Left lobe of liver (tissue), 2 donors: ENCODE measurements at places on chromosomes 7 and 10. TPM values are rescaled to one million over a fixed set of nuclear protein-coding genes. Genes with fewer than 3 reads are reported as not detected.

DNA sequence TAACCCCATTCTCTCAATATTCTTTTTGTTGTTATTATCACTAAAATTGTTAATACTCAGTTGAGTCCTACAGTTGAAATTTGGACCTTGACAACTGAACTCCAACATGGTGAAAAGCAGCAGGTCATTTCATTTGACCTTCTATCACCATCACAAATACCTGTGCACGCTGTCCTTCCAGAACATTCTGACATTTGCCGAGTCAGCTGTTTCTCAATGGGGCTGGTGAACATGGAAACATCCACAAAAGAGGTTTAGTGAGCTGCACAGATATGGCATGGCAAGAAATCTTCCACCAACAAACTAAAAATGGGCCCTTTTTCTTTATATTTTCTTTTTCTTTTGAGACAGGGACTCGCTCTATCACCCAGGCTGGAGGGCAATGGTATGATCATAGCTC is 169.7 kb downstream of the ZNF438 start:
- DNase-seq: no peak

DNA sequence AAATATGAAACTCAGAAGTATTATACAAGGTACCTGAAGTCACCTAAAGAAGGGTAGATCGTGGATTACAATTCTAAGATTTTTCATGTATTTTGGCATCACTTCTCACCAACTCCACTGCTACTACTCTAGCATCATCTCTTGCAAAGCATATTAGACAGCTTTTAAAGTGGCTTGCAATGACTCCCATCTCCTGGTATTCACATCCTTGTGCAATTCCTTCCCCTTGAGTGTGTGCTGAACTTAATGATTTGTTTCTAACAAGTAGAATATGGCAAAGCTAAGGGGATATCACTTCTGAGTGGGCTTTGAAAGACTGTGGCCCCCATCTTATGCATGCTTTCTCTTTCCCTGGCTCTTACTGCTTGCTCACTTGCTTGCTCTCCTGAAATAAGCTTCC is 280.2 kb downstream of the SNX13 start:
- no peak for DNase-seq

DNA sequence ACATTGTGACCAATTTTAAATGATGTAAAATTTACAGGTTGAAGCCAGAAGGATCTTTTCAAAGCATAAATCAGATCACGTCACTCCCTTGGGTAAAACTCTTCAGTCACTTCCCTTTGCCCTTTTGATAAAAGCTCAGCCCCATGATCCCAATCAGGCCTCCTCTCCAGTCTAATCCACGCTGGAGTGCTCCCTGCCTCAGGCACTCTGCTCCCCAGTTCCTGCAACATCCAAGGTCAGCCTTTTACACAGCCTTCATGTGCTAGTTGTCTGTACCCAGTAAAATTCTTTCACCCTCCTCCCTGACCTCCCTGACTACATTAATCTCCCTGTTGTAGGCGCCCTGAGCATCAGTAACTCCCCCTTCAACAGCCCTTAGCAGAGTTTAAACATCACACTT is 14.1 kb downstream of the ELMO1 start:
- DNase-seq: no peak

- DNase-seq: no peak
Measured at GRCh38 chr7:87552351-87552900, 48.3 kb downstream of the ABCB1 start.

GRCh38 chr10:104028146-104028545 is 57.5 kb downstream of the COL17A1 start:
- DNase-seq: no peak

DNA sequence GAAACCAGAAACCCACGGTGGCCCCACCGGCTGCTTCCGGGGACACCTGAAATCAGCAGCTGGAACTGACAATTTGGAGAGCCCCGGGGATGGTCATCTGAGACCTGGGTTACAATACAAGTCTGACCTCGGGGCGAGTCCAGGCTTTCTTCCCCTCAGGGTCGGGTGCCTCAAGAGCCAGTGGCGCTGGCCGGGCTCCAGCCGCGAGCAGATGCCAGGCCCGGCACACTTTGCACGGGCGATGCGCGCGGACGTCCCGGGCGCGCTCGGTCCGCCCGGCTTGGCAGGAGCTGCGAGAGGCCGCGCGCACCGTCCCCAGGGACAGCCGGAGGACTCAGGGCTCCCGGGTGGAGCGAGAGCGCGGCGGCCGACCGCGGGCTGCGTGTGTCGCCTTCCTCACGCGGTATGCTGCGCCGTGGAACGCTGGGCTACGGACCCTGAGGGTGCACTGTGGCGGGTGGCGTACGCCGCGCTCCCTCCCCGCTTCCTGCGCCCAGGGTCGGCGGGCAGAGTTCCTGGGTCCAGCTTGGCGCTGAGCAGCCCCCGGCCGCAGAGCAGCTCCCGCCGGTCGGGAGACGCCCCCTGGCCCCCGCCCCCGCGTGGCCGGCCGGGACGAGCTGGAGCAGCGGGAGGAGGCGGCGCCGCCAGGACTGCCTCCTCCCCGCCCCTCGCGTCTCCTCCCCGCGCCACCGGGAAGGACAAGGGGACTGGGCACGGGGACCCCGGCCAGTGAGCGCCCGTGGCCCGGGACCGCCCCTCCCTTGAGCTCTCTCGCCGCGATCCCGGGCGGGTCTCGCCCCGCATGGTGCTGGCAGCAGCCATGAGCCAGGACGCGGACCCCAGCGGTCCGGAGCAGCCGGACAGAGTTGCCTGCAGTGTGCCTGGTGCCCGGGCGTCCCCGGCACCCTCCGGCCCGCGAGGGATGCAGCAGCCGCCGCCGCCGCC is at the start of gene RBM20:
Gene RBM20 (plus strand): TSS at position 684 of the 945 bp plus-strand sequence. CDS start 119 bp downstream, at position 803.
- DNase-seq: peak; percentile 57

DNA sequence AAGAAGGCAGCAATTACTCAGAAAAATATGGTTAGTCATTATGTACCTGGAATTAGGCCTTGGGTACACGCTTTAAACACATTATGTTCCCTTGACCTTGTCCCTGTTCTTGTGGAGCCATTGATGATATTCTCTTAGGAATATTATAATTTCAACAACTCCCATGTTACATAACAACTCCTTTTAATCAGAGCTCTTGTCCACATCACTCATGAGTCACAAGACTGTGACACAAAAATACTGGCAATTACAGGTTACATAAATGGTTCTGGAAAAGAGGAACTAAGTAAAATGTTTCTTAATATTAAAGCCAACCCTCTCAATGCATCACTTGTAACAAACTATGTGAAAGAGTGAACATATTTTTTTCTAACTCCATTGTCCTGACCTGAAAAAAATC is 143.8 kb upstream of the PCLO start:
- DNase-seq: no peak

- no peak for DNase-seq
Measured at GRCh38 chr10:77424257-77424656, 213.4 kb downstream of the KCNMA1 start.

DNA sequence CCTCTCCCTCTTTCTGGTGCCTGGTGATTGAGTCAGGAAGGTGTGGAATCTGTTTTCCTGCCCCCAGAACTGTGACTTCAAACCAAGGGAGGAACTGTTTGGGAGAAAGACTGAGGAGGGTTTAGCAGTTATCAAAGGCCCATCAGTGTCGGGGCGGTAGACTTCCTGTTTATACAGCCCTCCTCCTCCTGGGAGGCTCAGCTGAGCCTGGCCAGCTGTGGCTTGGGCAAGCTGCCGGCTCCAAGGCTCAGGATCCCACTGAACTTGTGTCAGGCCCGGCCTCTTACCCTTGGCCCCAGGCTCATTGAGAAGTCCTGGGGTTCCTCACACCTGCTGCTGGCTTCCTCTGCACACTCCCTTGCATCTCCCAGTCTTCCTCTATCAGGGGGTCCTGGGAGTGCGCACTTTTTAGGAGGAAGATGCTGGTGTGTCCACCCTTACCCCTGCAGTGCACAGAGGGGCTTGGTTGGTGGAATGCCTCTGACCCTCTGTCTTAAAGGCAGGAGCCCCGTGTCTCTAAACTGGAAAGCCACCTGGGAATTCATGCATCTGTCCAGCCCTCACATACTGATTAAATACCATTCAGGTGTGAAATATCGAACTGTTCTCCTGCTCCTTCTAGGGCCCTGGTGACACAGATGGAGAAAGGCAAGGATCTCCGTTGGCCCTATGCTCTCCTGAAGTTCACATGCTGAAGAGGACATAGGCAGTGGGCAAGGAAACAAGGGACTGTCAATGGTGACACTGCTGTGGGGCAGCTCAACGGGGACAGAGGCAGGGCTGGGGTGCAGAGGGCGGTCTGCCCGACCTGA is 32.4 kb downstream of the CXCL12 start:
- DNase-seq: no peak

DNA sequence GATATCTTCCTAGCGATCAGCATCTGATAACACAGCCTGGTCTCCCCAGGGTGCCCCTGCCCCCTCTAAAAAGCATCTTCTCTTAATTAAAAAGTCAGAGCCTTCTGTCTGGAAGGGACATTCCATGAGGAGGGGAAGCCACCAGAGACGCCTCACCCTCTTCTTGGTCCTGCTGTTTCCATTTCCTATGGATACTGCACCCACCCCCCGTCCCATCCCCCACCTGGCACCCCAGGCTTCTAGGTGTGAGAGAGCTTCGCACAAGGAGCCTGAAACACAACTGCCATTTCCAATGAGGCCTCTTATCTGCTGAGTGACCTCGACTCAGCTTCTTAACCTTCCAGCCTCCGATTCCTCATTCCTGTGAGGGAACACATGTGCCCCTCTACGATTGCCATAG is 51.4 kb downstream of the COL13A1 start:
- no peak for DNase-seq

DNA sequence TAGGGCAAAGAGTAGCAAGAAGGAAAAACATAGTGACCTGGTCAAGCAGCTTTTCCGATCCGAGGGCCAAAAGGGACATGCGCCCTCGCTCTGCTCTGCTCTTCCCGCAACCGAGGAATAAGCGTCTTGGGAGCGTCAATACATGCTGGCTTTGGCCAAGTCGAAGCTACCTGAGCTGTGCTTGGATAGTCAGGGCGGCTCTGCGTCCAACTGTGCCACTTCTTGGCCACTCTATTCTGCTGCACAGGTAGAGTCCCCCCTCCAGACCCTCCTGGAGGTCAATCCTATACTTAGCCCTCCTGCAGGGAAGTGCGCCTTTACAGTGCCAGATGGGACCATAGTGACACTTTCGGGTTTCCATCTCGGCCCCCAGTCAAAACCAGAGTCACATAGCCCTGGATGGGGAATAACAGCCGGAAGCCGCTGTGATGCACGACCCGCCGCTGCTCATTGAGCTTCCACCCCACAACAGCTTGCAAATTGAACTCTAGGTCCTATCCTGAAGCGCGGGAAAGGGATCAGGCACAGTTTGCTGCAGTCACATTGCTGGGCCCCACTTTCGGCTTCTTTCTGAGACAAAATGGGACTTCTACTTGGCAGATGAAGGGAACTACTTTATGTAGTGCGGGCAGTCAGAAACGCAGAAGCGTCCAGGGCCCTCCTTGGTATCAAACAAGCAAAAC is 1.1 kb upstream of the HPSE2 start:
- DNase-seq: no peak

- DNase-seq: no peak
Measured at GRCh38 chr10:122939856-122940543, 14.0 kb downstream of the C10orf88 start.

DNA sequence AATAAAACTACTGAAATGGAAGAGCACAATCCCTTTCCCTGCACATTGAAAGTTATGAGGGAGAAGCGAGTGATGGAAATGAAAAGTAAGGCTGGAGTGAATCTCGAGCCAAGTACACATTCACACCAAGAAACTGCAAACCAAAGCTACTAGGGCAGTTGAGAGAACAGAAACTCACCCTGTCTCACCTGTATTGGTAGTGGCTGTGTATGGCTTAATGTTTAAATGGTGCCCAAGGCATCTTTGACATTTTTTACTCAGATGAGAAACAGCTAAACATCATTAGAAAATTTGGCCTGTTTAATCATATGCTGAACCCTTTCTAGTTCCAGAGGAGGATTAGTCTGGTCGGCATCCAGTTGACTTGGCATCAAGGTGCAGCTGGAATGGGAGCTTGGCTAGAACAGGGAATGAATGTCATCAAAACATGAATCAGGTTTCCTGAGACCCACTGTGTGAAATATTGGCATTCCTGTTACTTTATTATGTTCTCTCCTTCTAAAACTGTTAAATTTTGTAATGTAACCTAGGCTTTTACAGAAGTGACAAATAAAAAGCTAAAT is 840.8 kb downstream of the GRM8 start:
- DNase-seq: no peak

DNA sequence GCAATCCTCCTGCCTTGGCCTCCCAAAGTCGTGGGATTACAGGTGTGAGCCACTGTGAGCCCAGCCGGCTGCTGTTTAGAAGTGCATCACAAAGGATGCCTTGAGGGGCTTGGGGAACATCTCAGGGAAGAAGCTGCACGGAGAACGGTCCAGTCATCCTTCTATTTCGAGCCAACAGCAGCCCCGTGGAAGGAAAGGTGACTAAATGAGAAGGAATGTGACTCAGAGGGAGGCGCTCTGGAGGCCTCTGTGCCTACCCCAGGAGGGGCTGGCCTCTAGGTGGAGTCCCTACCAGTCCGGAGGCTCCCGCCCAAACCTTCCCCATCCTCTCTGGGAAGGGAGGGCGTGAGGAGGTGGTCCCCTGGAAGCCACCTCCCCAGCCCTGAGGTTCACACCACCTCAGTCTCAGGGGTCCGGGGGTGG is 76.2 kb downstream of the CTBP2 start:
- DNase-seq: no peak

DNA sequence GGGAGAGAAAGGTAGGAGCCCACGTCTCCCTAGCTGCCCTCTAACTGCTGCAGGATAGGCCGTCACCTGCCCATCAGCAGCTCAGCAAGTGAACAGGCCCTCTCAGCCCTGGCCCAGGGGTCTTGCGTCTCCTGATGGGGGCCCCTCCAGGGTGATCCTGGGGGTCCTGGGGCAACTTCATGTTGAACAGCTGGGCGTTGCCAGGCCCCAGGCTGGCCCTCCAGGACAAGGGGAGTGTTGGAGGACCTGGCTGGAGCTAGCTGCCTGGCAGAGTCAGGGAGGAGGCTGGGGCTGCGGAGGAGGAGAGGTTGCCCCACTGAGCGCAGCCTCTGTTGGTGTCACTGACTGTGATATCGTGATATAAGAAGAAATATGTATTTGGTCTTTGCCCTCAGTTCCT is 34.7 kb downstream of the SPOCK2 start:
- no peak for DNase-seq

- no peak for DNase-seq
Measured at GRCh38 chr10:32972460-32972859, 14.4 kb upstream of the ITGB1 start.

- no peak for DNase-seq
Measured at GRCh38 chr10:96341219-96342182, 17.3 kb downstream of the OPALIN start.

DNA sequence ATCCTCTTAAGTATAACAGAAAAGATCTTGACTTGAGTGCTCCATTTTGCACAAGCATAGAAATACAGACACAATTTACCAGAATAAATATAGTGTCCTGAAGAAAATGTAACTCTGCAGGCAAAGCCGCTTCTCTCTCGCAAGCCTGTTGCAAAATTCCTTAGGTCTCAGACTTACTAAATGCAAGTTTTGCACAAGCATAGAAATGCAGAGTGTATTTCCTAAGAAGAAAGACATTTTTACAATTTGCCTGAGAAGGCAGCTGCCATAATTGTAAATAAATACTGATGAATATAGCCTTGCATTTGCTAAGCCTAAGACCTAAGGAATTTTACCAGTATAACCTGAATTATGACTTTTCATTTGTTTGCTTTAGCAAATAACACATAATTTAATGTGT is 67.1 kb downstream of the AGMO start:
- no peak for DNase-seq

GRCh38 chr7:98651760-98652159 is 34.7 kb downstream of the NPTX2 start:
- no peak for DNase-seq

Gene KCNIP2
- 1.4 TPM for total RNA-seq

Gene GOLGA7B
- total RNA-seq: 0.53 TPM

Gene CUZD1
- 1.6 TPM for total RNA-seq

Gene TCF7L2
- total RNA-seq: 18.7 TPM

Gene CAV2
- total RNA-seq: 28.4 TPM

Gene ZNF736
- 4.3 TPM for total RNA-seq

Gene AGBL3
- 2.1 TPM for total RNA-seq

Gene C10orf143
- 2.9 TPM for total RNA-seq
